ENCODE measurements at places on chromosomes 7 and 10.
A peak's percentile ranks its signal among the peaks of the same experiment; 100 is the strongest.

DNA sequence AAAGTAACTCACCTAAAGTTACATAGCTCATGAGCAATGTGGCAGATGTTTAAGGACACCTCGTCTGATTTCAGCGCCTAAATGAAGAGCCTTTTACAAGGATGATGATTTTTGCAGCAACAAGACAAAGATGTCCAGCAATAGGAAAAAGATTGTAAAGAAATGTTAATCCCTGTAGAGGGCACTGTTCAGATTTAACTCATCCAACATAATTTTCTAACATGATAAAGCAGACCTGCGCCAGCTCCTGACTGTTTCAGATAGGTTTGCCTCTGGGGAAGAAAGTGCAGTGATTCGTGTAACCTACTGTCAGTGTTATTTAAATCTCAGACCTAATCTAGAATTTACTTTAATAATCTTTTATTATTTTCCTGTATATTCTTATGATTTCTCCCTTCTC, 595.2 kb downstream of the AUTS2 start:
- DNase-seq, result no peak

GRCh38 chr10:23994459-23995046, 214.4 kb upstream of the KIAA1217 start:
- peak; percentile 3 for DNase-seq

DNA sequence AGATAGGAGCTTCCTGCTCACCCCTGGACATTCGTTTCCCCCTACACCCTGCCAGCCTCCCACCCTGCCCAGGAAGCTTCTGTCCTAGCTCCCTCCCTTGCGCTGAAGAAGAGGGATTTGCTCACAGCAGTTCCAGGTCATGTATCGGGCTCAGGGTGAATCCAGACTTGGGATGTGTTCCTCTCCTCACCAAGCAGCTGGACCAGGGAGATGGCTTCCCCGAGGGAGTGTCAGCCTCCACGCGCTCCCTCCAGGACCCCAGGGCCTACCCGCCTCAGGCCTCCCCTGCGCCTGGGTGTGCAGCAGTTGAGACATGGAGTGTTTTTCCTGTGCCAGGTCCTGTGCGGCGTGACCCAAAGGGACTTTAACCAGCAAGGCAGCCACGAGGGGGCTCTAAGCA, 435.6 kb upstream of the FOXK1 start:
- no peak for DNase-seq

- no peak for DNase-seq
These were observed 19.6 kb downstream of the WASL start for GRCh38 chr7:123729218-123729578.

DNA sequence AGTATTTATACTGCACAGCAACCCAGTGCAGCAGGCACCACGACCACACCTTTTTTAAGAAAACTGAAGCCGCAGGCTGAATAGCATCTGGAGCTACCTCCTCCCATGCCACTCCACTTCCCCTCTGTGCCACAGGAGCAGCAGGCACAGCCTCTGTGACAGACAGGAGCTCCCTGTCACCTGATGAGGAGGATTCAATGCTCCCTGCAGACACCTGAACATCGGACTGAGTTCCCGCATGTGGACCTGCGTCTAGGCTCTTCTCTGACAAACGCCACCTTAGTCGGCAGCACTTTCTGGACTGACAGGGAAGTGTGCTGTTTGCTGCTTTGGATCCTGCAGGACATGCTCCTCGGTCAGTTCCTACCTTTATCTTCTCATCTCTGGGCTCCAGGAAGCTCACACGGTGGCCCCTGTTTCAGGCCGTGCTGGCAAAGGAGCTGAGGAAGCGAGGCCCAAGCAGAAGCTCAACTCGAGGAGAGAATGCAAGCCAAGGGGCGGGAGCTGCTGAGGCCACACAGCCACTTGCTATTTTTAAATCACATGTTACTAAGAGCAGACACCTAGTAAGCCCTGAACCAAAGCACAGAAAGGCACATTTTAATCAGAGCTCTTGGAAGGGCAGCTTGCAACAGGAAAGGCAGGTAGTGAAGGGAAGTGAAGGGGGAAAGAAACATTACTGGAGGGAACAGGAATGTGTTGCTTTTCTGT, 56.6 kb downstream of the VOPP1 start:
- no peak for DNase-seq

- DNase-seq, result no peak
These were observed 651.8 kb upstream of the LRRTM3 start for GRCh38 chr10:66273966-66274519.

GRCh38 chr7:47552621-47553020, 29.3 kb downstream of the TNS3 start:
- DNase-seq, result no peak

- DNase-seq, result no peak
These were observed 201.7 kb upstream of the KLF14 start for GRCh38 chr7:130935564-130936157.

DNA sequence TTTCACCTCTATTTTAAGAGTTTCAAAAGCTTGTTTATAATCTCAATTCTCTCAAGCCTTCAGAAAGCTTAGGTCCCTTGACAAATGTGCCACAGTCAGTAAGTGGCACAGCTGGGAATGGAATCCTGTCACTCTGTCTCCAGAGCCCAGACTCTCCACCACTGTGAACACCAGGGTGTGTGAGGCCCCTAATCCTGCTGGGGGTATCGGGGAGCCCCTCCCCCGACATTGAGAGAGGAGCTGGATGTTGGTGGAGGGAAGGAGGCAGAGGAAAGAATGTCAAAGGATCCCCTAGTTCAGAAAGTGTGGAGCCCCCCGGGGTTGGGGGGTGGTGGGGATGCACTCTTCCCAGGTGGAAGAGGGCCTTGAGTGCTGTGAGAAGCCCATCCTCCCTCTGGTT, 133.8 kb upstream of the YAE1 start:
- DNase-seq, result no peak

- no peak for DNase-seq
These were observed 71.7 kb downstream of the KIF20B start for GRCh38 chr10:89773081-89773480.

DNA sequence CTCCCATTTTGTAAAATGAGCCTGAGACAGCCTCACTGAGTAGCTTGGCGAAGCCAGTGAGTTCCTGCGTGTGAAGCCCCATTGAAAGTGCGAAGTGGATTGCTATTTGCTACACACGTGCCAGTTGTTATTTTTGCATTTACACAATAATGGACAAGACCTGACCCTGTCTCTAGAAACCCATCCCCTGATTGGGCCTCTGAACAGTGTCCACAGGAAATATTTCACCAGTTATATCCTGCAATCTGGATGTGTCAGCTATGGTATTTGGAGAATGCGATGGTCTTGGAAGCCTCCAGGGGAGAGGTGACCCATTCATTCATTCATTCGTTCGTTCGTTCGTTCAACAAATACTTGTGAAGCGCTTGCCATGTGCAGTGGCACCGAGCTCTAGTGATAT, 37.1 kb downstream of the COL13A1 start:
- DNase-seq, result no peak

GRCh38 chr10:118017071-118017740, 29.5 kb downstream of the RAB11FIP2 start:
- DNase-seq, result no peak

GRCh38 chr7:101854084-101854865, 36.8 kb downstream of the CUX1 start:
- DNase-seq, result no peak

DNA sequence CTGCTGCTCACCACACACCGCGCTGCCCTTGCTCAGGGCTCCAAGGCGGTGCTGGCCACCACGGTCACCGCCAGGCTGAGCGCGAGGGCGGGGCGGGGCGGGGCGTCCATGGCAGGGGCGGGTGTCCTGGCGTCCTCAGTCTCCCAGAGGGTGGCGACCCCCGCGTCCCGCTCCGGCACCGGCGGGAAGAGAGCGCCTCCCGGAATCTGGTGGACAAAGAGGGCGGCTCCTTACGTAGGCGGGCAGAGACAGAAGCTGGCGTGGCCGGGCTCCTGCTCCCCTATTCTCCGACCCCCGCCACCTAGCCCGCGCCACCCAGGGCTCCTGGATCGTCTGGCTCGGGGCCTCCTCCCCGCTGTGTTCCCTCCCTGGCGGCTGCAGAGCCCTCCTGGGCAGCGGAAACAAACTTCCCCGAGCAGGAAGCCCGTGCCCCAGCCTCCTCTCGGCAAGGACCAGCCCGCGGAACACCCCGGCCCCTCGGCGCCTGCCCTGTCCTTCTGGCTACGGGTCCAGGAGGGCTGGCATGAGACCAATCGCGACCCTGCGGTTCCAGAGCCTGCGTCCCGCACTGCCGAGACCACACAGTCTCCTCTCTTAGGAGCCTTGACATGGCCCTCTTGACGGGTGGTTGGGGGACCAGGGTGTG, 133.8 kb upstream of the ZNF92 start:
- DNase-seq, result peak; percentile 44

GRCh38 chr7:112143582-112143981, 62.6 kb downstream of the DOCK4 start:
- DNase-seq, result no peak

- DNase-seq, result no peak
These were observed 16.0 kb upstream of the ZNF273 start for GRCh38 chr7:64886956-64887545.

DNA sequence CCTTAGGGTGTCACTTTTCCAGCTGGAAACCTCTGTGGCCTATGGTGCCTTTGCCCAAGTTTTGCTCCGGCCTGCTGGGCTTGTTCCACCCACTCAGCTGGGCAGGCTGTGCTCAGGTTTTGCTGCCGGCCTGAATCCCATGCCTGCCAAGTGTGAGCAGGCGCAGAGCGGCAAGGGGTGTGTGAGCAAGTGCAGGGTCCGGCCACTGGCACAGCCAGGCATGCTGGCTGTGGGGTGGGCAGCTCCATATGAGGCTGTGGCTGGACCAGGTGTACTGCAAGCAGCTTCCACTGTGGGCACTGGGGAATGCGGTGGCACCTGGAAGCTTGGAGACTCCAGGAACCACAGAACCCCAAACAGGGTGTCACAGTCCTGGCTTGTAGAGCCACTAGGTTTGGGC, 92.1 kb downstream of the AUTS2 start:
- DNase-seq, result no peak

- no peak for DNase-seq
These were observed 545 bp downstream of the GIGYF1 start for GRCh38 chr7:100693312-100694097.

DNA sequence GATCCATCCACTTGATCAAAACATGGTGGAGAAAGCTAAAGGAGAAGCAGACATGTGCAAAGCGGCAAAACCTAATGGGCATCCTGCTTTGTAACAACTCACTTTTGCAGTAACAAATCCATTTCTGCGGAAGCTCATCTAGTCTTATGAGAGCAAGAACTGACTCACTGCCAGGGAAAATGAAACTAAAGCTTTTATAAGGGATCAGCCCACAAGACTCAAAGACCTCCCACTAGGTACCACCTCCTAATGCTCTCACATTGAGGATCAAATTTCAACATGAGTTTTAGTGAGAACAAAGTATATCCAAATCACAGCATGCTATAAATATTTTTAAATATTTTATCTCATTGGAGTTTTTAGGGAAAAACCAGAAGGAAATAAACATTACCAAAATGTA, 120.1 kb upstream of the GNAI1 start:
- DNase-seq, result no peak

Measured in SHP77 (cell line).